ENCODE measurements at places on chromosomes 11 and 22. TPM values are rescaled to one million over a fixed set of nuclear protein-coding genes. Genes with fewer than 3 reads are reported as not detected.

The SART1 gene
- polyA plus RNA-seq = 36.5 TPM

The CEND1 gene
- 0.09 TPM for polyA plus RNA-seq

The INS gene
- polyA plus RNA-seq = 1.8 TPM

The CYP2D6 gene
- 0.85 TPM for polyA plus RNA-seq

The TTC28 gene
- polyA plus RNA-seq = 10.6 TPM

The FDXACB1 gene
- polyA plus RNA-seq = 0.89 TPM

The ANO1 gene
- polyA plus RNA-seq = 5.7 TPM

The C11orf42 gene
- not detected for polyA plus RNA-seq

The STK33 gene
- 4.1 TPM for polyA plus RNA-seq

The SAA4 gene
- 0.90 TPM for polyA plus RNA-seq

The MS4A5 gene
- polyA plus RNA-seq = not detected

The NOX4 gene
- polyA plus RNA-seq = 5.5 TPM

The TRIM48 gene
- not detected for polyA plus RNA-seq

The NAV2 gene
- 4.8 TPM for polyA plus RNA-seq

The DHCR7 gene
- 31.4 TPM for polyA plus RNA-seq

The TTC36 gene
- 2.8 TPM for polyA plus RNA-seq

The SCGB1C1 gene
- not detected for polyA plus RNA-seq

All from adipose tissue (tissue), 3 donors.